ENCODE measurements at places on chromosomes 16 and 17. TPM values are rescaled to one million over a fixed set of nuclear protein-coding genes. Genes with fewer than 3 reads are reported as not detected.

DPEP3 gene
- total RNA-seq = not detected

GRIN2A gene
- 0.15 TPM for total RNA-seq

KRTAP4-5 gene
- not detected for total RNA-seq

TEX14 gene
- 0.10 TPM for total RNA-seq

SOX8 gene
- total RNA-seq = 0.20 TPM

TMEM235 gene
- not detected for total RNA-seq

KRTAP1-1 gene
- total RNA-seq = not detected

FN3K gene
- total RNA-seq = 69.5 TPM

MTHFSD gene
- total RNA-seq = 15.4 TPM

DNA sequence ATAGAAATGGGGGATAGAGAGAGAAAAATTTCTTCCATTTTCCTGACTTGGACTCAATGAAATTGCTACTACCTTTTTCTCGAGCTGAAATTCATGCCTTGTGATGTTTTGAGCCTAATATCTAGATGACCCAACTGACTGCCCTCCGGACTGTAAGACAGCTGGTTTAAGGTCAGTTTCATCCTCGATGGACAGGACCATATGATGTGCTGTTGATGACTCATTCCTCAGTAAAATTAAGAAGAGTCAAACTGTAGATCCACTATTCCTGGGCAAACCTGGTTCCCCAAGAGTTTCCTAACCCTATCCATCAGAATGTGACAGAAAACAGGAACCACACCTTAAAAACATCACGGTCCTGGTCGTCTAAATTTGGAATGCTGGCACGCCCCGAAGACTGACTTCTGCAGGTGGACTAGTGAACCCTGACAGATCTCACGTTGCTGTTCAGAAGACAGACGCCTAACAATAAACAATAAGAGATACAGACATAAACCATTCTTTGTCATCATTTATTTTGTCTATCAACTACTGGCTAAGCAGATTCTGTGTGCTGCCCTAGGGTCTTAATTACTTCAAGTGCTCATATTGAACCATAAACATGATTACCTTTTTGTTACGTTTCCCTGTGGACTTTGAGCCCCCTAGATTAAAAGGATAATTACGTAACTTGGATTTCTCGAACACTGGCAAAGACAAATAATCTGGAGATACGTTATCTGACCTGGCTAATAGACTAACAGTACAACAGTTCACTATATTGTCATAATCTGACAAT, 45.1 kb upstream of the NOS2 start:
- peak; percentile 61 for DNase-seq
- peak overlapping the region; percentile 2 for H3K27ac ChIP-seq
- no peaks in the 10 kb centered on the region for H3K36me3 ChIP-seq
- no peaks in the 10 kb centered on the region for H3K27me3 ChIP-seq
- H3K4me3 ChIP-seq = no peak overlapping the region

- H3K27ac ChIP-seq = no peak overlapping the region
- no peaks in the 10 kb centered on the region for H3K27me3 ChIP-seq
- no peak for DNase-seq
- H3K4me1 ChIP-seq = peaks cover 2% of the 10 kb centered on the region
- no peaks in the 10 kb centered on the region for H3K36me3 ChIP-seq
Observed at GRCh38 chr17:50955667-50956120, 89.5 kb upstream of the TOB1 start.

DNA sequence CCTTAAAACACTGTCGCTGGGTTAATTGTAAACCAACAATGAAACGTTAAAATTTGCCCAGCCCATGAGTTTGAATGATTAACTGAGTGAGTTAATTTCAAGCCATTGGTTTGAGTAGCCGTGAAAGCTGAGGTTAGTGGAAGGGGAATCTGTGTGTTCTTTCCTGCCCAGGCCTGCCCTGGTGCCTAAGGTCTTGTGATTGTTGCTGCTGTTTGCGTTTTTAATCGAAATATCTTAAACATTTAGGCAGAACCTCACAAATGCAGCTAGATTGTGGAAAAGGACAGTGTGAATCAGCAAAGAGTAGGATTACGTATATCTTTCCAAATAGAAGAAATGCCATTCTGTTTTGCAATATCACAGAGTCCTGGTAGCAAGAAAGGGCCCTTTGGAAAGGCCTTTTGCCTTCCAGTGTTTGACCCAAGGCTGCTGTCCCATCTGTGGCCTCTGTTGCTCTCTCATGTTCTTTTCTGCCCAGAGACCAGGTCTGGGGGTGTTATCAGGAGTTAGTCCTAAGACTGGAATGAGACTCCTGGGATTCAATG, 113.8 kb downstream of the MSI2 start:
- no peaks in the 10 kb centered on the region for H3K27me3 ChIP-seq
- no peak for DNase-seq
- H3K36me3 ChIP-seq = no peaks in the 10 kb centered on the region
- no peak overlapping the region for H3K27ac ChIP-seq

- no peak within 1 kb of the TSS for H3K27ac ChIP-seq
- no peaks in the 10 kb centered on the region for H3K36me3 ChIP-seq
- H3K4me1 ChIP-seq = peaks cover 12% of the 10 kb centered on the region
- peak; percentile 54 for DNase-seq
- H3K27me3 ChIP-seq = peaks cover 21% of the 10 kb centered on the region
Observed at GRCh38 chr16:58499615-58500351, at the start of gene NDRG4. NDRG4 (plus strand) TSS chr16:58500143; CDS start chr16:58500249, 106 bp downstream.

DNA sequence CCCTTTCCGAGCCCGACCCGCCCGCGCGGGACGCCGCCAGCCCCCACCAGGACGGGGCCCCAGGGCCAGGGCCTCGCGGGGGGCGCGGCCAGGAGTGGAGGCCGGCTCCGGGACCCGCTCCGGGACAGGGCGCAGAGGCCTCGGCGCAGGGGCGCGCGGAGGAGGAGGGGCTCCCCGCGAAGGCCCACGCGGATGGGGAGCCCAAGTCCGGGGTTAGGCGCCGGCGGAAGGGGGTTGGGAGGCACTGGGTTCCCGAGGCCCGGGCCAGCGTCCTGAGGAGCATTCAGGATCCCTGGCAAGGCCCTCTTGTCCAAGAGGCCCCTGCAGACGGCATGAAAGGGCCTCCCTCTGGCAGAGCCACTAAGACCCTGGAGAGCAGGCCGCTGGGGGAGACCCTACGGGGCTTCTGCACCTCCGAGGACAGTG, 57.8 kb upstream of the CIBAR2 start:
- no peak overlapping the region for H3K27ac ChIP-seq
- no peaks in the 10 kb centered on the region for H3K36me3 ChIP-seq
- peak overlapping the region; percentile 25 for H3K4me3 ChIP-seq
- H3K27me3 ChIP-seq = peaks cover 32% of the 10 kb centered on the region

- DNase-seq = no peak
- H3K4me1 ChIP-seq = peaks cover 9% of the 10 kb centered on the region
- H3K27me3 ChIP-seq = no peaks in the 10 kb centered on the region
Observed at GRCh38 chr17:50150354-50151040, at the start of gene PPP1R9B. PPP1R9B (minus strand) TSS chr17:50150677; CDS start chr17:50150513, 164 bp downstream.

GRCh38 chr16:81521141-81521626, 76.6 kb downstream of the CMIP start:
- no peaks in the 10 kb centered on the region for H3K36me3 ChIP-seq
- no peaks in the 10 kb centered on the region for H3K27me3 ChIP-seq
- no peaks in the 10 kb centered on the region for H3K4me1 ChIP-seq
- H3K27ac ChIP-seq = no peak overlapping the region
- no peak overlapping the region for H3K4me3 ChIP-seq

GRCh38 chr16:48358419-48358818, 26.8 kb downstream of the SIAH1 start:
- DNase-seq = no peak
- no peak overlapping the region for H3K27ac ChIP-seq
- H3K36me3 ChIP-seq = no peaks in the 10 kb centered on the region
- no peaks in the 10 kb centered on the region for H3K4me1 ChIP-seq

DNA sequence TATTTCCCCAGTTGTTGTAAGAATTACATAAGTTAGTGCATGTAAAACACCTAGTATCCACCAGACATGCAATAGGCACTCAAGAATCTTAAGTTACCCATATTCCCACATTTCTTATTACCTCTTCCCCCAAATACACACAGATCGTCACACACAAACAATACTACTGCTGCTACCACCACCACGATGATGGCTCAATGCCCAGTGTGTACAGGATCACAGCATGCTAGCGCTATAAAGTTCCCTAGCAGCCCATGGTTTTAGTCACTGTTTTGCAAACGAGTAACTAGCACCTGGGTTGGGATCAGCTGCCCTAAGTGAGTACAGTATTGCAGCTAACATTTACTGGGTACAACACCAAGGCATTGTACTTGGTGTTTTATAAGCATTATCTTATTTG, 411.7 kb downstream of the UTP18 start:
- no peak overlapping the region for H3K27ac ChIP-seq
- no peaks in the 10 kb centered on the region for H3K27me3 ChIP-seq
- DNase-seq = no peak
- H3K4me1 ChIP-seq = no peaks in the 10 kb centered on the region
- H3K4me3 ChIP-seq = no peak overlapping the region
- no peaks in the 10 kb centered on the region for H3K36me3 ChIP-seq

DNA sequence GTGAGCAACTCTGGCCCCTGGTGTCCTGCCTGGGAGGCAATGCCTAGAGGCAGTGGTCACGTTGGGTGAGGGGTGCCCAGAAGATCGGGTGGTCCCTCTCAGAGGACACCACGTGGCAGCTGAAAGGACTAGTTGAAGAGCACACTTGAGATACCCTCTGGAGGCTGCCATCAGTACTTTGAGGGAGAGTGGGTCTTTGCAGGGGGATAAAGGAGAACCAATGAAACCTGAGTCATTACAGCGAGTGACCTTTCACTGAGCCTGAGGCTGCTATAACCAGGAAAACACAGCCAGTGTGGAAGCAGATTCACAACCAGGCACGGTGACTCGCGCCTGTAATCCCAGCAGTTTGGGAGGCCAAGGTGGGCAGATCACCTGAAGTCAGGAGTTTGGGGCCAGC, 18.9 kb downstream of the CA4 start:
- no peak overlapping the region for H3K27ac ChIP-seq
- H3K36me3 ChIP-seq = no peaks in the 10 kb centered on the region
- no peaks in the 10 kb centered on the region for H3K27me3 ChIP-seq
- peaks cover 30% of the 10 kb centered on the region for H3K4me1 ChIP-seq
- DNase-seq = no peak

GRCh38 chr17:64244165-64244564, 18.9 kb downstream of the TEX2 start:
- H3K27me3 ChIP-seq = no peaks in the 10 kb centered on the region
- no peaks in the 10 kb centered on the region for H3K4me1 ChIP-seq
- H3K36me3 ChIP-seq = no peaks in the 10 kb centered on the region
- DNase-seq = no peak

- DNase-seq = no peak
- no peaks in the 10 kb centered on the region for H3K36me3 ChIP-seq
- no peaks in the 10 kb centered on the region for H3K4me1 ChIP-seq
- H3K27me3 ChIP-seq = no peaks in the 10 kb centered on the region
Observed at GRCh38 chr17:46115699-46116098, 77.5 kb downstream of the KANSL1 start.

DNA sequence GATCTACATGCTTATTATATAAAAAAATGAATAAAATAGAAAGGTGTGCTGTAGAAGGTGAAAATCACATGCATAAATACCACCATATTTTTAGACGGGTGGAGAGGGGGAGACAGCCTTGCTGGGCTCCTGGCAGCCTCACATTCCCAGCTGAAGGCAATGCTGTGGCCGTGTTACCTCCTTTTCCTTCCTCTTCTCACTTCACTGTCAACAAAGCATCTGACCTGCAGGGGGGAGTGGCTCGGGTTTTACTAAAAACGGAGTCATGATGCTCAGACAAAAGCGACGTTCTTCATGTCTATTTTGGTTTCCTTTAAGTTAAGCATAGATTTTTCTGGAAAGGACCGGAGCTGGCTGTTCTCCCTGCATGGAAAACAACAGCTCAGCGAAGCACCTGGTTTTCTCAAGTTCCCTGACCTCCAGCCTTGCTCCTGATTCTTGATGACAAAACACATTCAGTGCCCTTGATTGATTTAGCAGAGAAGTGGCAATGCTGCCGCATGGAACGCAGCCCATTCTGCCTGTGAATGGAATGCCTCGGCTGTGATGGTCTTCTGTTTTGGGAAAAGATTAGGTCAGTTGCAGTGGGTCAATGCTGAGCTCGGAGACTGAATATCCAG, 5.5 kb upstream of the RPTOR start:
- H3K4me3 ChIP-seq = no peak overlapping the region
- H3K4me1 ChIP-seq = no peaks in the 10 kb centered on the region
- no peak for DNase-seq
- H3K36me3 ChIP-seq = no peaks in the 10 kb centered on the region

- H3K27ac ChIP-seq = peak overlapping the region; percentile 96
- no peaks in the 10 kb centered on the region for H3K36me3 ChIP-seq
- peaks cover 13% of the 10 kb centered on the region for H3K4me1 ChIP-seq
- H3K27me3 ChIP-seq = no peaks in the 10 kb centered on the region
Observed at GRCh38 chr17:32350666-32351418, 885 bp downstream of the ZNF207 start.

GRCh38 chr16:81455006-81455405, 10.4 kb downstream of the CMIP start:
- no peaks in the 10 kb centered on the region for H3K27me3 ChIP-seq
- H3K27ac ChIP-seq = no peak overlapping the region
- H3K4me3 ChIP-seq = no peak overlapping the region
- H3K36me3 ChIP-seq = no peaks in the 10 kb centered on the region

- no peak overlapping the region for H3K4me3 ChIP-seq
- H3K36me3 ChIP-seq = no peaks in the 10 kb centered on the region
- no peak for DNase-seq
- no peaks in the 10 kb centered on the region for H3K27me3 ChIP-seq
- no peaks in the 10 kb centered on the region for H3K4me1 ChIP-seq
Observed at GRCh38 chr17:66812571-66812970, 22.3 kb upstream of the CACNG5 start.

- H3K27me3 ChIP-seq = no peaks in the 10 kb centered on the region
- no peaks in the 10 kb centered on the region for H3K4me1 ChIP-seq
- DNase-seq = peak; percentile 47
- no peaks in the 10 kb centered on the region for H3K36me3 ChIP-seq
Observed at GRCh38 chr17:45092911-45093430, 31.9 kb downstream of the NMT1 start.

GRCh38 chr17:63429766-63430165, 16.3 kb downstream of the CYB561 start:
- H3K4me1 ChIP-seq = peaks cover 14% of the 10 kb centered on the region
- no peak overlapping the region for H3K27ac ChIP-seq
- H3K36me3 ChIP-seq = no peaks in the 10 kb centered on the region
- DNase-seq = no peak
- no peak overlapping the region for H3K4me3 ChIP-seq
